ENCODE measurements at places on chromosomes 12 and 14.
A peak's percentile ranks its signal among the peaks of the same experiment; 100 is the strongest.

DNA sequence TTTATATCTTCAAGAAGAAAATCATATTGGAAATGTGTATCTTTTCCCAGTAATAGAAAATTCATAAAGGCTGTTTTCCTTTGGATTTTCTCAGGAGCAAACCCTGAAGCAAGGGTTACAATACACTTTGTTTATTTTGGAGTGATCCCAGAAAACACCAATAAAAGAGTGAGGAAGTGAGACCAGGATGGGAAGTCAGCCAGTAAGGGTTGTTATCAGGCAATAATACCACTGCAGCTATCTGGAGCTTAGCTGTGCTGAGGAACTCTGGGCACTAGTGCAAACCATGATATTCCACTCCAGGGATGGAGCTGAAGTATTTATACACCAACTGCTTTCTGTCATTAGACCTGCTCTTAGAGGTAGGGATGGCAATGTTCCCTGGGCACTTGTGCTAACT lies 1002.3 kb downstream of the FLRT2 start:
- peak; percentile 4 for DNase-seq

DNA sequence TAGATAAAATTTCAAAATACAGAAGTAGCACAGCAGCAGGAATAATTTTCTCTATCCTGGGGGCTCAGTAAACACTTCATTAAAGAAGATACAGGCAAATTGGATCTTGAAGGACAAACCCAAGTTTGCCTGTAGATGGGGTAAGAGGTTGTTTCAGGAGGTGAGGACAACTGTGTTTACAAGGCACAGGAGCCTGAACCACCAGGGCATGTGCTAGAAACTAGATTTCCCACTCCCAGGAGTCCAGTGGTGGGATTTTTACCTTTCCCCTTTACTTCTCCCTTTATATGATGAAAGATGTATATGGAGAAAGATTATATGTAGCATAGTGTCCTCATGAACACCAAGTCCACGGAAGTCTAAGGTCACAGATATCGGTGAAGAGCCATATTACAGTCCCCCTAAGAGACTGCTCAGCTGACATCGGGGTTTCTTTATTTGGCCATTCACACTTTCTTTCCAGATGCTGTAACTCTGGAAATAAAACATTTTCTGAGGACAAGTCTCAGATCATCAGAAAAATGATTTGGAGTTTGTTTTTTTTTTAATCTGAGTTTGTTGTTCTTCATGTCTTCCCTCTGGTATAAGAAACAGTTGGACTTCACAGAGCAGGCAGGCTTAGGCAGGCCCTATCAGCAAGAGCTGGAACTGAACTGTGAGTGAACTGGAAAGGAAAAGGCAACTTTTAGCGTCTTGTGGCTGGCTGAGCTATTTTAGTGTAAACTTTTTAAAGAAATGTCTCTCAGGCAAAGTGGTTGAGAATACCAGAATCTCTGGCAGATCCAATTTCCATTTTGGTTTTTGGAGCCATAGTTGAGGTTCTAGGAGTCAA lies 8.0 kb upstream of the EVL start:
- DNase-seq: peak; percentile 22

DNA sequence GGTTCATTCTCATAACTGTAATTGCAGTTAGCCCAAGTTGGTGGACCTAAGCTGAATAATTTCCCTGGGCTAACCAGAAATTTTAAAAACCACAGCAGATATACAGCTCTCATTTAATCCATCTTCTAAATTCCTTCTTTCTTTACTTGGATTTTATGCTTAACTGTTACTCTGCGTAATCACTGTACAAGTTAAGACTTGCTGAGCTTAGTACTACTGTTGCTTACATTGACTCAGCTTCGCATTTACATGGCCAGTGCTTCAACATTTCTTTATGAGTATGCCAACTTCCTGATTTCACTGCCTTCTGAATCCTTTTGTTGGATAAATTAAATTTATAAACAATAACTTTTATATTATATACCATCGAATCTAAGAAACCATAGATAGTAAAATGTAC lies 147.4 kb downstream of the SLC38A4 start:
- no peak for DNase-seq

DNA sequence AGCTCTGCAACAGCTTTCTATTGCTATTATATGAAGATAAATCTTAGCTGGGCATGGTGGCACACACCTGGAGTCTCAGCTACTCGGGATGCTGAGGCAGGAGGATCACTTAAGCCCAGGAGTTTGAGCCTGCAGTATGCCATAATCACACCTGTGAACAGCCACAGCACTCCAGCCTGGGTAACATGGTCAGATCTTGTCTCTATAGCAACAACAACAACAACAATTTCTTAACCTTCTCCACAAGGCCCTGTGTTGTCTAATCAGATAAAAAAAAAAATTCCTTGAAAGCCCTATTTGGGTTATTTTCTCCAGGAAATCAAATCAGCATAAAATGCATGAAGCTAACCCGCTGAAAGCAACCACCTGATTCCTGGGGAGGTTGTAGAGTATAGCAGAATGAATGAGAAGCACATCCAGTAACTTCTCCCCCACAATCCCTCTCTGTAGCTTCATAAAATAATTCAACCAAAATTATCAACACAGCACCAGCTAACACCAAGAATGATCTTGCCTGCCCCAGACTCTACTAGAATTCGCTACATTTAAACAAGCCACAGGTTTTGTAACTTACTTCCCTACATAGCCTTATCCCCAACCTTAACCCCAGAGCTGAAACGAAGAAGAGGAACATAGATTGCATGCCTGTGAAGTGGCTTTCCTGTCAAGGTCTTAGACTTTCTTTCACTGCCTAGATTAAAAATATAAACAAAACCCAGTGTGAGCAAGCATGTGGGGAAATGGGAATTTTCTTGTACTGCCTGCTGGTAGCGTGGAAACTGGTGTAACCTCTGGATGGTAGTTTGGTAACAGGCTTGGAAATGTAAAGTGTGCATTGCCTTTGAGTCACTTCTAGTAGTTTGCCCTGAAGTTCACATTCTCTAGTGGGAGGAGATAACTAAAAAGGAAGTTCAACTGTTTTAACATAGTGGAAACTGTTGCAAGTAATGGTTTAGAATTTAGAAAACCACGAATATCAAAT lies 6.0 kb upstream of the STK38L start:
- DNase-seq: no peak

- no peak for DNase-seq
Measured at GRCh38 chr12:92114834-92115233, 30.8 kb downstream of the BTG1 start.

DNA sequence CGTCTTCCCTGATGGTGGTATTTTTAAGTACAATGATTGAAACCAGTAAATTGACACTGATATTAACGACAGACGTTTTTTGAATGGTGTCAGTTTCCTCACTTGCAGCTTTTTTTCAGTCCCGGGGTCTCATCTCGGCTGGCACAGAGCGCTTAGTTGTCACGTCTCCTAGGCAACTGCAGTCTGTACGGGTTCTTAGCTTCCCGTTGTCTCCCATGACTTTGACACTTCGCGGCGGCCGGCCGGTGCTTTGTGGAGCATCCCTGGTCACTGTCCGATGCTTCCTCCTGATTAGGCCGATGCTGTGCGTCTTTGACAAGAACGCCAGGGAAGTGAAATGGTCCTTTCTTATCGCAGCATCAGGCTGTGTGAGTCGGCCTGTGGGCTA lies 67.4 kb downstream of the ADGRD1 start:
- no peak for DNase-seq

- DNase-seq: no peak
Measured at GRCh38 chr14:106528717-106529116, 1002.3 kb downstream of the TMEM121 start.

DNA sequence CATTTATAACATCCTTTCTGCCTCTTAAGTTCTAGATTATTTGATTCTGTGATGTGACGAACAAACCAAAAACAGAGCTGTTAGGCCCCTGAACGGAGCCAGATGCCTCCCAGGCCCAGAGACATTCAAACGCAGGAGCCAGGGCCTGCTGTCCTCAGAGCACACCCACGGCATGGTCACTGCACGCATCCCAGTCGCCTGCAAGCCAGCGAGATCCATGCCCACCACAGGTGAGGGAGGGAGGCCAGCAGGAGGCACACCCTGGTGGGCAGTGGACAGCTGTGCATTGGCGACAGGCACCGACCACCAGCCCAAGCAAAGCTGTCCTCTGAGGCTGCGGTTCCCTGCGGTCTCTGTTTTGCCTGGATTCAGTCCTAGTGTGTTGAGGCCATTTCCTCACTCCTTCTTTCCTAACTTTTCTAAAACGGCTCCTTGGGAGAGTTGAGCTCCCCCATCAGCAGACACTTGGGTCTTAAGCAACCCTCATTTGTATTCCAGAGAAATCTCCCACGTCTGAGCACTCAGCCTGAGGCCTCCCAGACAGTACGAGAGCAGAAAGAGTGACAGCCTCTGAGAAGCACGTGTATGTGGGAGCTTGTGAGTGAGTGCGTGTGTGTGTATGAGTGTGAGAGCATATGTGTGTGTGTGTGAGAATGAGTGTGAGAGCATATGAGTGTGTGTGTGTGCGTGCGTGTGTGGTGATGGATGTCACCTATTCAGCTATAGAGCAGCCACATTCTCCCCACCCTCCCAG lies 81.2 kb downstream of the CHGA start:
- no peak for DNase-seq

DNA sequence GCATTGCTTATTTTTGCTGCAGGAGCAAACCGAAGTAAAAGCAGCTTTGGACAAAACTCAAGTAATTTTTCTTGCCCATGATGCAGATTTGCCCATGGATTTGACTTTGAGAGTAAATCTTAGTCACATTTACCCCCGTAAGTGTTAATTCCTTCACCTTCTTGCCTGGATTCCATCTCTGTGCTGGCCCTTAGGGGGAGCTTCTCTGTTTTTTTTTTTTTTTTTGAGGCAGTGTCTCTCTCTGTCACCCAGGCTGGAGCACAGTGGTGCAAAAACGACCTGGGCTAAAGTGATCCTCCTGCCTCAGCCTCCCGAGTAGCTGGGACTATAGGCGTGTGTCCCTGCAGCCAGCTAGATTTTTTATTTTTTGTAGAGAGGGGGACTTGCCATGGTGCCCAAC lies 210.2 kb downstream of the FUT8 start:
- no peak for DNase-seq

DNA sequence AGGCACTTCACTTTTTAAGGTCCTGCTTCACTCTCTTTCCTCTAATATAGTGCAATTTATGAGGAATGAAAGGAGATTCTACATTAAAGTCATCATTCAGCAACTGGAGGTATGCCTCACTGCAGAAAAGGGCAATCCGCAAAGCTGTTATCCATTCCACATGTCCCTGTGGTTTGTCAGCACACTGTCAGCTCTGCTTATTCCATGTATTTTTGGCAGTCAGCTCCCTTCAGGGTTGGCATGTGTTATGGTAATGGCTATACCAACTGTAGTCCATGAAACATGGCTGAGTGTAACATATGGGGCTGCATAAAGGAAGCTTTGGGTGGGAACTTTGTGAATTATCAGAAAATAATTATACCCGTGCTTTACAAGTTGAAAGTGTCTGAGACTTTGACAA lies 154.1 kb downstream of the GALC start:
- DNase-seq: no peak

GRCh38 chr12:56864318-56864717 lies 69.9 kb downstream of the SDR9C7 start:
- DNase-seq: no peak

DNA sequence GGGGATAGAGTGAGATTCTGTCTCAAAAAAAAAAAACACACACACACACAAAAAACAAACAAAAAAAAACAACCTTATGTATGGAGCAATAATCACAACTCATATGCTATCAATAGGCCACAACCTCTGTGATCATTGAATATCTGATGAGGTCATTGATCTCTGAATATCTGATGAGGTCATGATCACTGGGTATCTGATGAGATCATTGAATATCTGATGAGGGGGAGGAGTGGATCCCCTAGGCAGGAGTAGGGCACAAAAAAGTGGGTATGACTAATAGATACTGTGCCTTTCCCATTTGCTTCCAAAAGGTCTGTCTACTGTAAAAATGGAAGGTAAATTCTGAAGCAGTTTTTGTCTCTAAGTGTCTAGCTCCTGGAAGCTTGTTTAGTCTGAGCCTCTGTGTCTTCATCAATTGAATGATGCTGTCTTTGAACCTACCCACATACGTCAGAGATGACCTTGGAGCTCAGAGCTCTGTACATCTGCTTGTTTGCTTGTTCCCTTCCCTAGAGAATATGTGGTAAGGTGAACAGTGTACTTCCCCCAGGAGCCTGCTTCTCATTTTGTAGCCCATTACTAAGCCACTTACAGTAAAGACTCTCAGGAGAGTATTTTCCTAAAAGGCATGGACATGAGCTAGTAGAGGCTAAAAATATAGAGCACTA lies 13.6 kb downstream of the PAH start:
- no peak for DNase-seq

GRCh38 chr12:114961491-114961890 lies 277.5 kb upstream of the TBX3 start:
- DNase-seq: no peak

- DNase-seq: peak; percentile 13
Measured at GRCh38 chr12:112664569-112664968, 127.0 kb upstream of the RPH3A start.

DNA sequence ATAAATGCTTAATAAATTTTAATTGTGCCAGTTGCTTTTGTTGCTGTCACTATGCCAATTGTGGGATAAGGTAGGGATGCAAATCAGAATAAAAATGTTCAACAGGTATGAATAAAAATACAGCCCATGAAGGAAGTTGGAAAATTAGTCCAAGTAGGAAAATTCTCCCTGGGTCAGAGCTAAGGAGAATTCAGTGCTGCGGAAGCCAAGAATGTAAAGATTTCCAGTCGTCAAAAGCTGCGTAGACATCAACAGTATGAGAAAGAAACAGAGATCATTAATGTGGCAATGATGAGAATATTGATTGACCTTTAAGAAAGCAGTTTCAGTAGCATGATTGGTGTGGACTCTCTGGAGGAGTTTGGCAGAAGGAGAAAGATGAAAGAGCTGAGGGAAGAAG lies 87.9 kb downstream of the PLEKHA5 start:
- DNase-seq: no peak

- no peak for DNase-seq
Measured at GRCh38 chr12:27931390-27931789, 41.1 kb downstream of the PTHLH start.

- DNase-seq: no peak
Measured at GRCh38 chr12:66149702-66150398, 19.3 kb upstream of the LLPH start.

- DNase-seq: no peak
Measured at GRCh38 chr12:6917491-6918231, 3.3 kb downstream of the ENO2 start.

GRCh38 chr14:89564286-89564957 lies 147.4 kb upstream of the FOXN3 start:
- DNase-seq: no peak

All from HTR-8/SVneo (cell line).